Skin of body (tissue), 3 donors: ENCODE measurements at places on chromosomes 7 and 10.
A peak's percentile ranks its signal among the peaks of the same experiment; 100 is the strongest.

GRCh38 chr7:45691155-45691656 is 117.0 kb downstream of the ADCY1 start:
- DNase-seq, result no peak

- DNase-seq, result no peak
These were observed 17.3 kb downstream of the CLRN3 start for GRCh38 chr10:127875449-127875765.

GRCh38 chr7:75579899-75580298 is 87.8 kb downstream of the SPDYE5 start:
- no peak for DNase-seq

DNA sequence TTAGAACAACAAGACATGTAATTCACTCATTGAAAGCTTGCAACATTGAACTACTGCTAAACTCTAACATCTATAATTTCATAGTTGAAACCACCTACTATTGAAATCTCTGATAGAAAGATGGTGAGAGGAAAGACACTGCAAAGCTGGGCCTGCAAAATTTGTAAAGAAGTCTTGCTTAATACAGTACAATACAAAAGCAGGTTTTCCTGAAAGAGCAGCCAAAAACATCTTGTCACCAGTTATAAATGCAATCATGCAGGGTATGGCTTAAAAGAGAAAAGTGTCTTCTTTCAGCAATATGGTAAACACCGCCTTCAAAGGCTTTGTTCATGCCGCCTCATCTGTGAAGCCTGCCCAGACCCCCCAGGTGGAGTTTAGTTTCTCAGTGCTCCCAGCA is 109.2 kb downstream of the ANK3 start:
- no peak for DNase-seq

- no peak for DNase-seq
These were observed 454.8 kb downstream of the KCNMA1 start for GRCh38 chr10:77182803-77183202.

- no peak for DNase-seq
These were observed 631 bp downstream of the SUPV3L1 start for GRCh38 chr10:69180525-69181204.

DNA sequence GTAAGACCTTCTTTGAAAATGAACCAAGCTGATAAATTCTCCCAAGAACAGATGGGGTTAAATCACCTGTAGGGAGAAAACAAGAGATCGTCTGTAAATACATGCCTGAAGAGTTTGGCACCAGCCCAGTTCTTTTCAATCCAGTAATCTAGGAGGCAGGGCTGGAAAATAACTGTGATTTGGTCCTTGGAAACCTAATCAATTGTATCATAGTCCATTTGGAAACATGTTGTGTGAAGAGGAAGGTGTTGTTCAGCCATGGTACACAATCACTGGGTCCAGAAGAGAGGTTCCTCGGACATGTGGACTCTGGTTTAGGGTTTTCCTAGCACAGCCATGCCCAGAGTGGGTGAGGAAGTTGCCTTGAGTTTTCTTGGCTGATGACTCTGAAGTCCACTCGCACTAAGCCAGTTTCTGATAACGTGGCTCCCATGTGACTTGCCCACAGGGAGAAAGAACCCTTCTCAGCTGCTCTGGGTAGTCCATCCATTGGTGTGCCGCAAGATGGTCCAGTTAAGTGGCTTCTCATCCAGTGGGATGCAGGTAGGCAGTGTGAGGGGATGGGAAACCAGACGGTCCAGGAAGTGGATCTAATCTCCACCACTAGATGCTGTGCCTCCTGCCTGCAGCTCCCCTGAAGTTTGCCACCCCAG is 5.1 kb downstream of the BLNK start:
- no peak for DNase-seq

- no peak for DNase-seq
These were observed 27.3 kb upstream of the SFRP5 start for GRCh38 chr10:97798958-97799610.

GRCh38 chr7:111730476-111731300 is 168.4 kb upstream of the IMMP2L start:
- DNase-seq, result peak; percentile 28

DNA sequence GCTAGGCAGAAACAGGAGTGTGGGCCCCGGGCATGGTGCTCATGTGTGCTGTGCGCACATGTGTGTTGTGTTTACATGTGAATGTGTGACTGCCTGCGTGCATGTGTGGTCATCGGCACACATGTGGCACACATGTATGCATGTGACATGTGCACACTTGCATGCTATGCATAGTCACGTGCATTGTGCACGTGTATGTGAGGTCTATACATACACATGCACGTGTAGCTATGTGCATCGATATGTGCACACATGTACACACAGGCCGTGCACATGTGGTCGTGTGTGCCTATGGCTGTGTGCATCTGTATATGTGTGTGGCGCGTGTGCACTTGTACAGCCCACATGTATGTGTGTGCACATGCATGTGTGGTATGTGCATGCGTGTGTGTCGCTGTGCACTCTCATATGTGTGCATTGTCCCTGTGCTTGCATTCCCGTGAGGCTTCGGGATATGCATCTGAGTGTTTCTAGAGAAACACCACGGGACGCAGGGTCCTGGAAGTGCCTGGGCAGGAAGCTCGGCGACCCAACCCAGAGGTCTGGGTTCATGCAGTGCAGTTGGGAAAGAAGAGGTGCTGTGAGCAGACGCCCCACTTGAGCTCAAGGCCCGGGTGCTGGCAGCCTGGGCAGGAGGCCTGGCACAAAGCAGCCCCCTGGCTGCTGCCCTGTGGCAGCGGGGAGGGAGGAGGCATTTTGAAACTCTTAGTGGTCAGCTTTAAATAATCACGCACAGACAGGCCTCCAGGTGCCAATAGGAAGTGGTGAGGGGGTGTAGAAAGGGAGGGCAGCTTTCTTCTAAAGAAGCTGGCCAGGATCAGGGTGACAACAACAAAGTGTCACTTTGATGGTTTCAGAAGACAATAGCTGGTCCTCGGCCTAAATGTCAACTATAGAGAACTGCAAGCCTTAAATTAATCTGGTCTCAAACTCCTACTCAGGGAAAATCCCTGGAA is 410.0 kb upstream of the MGMT start:
- DNase-seq, result no peak

DNA sequence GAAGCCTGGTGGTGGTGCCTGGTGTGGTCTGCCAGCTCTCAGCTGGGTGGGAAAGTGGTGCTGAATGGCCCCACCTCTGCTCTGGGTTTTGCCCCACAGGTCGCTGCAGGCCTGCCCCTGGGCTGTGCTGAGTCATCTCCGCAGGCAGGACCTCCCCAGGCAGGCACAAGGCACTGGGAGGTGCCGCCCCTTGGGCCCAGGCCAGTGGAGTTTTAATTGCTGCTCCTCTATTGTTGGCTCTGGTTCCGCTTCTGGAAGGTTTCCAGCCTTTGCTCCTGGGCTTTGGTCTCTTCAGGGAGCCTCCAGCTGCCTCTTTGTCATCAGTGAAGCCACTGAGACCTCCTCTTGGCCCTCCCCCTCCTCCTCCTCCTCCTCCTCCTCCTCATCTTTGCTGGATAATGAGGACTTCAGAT is 180.3 kb upstream of the GRB10 start:
- no peak for DNase-seq

DNA sequence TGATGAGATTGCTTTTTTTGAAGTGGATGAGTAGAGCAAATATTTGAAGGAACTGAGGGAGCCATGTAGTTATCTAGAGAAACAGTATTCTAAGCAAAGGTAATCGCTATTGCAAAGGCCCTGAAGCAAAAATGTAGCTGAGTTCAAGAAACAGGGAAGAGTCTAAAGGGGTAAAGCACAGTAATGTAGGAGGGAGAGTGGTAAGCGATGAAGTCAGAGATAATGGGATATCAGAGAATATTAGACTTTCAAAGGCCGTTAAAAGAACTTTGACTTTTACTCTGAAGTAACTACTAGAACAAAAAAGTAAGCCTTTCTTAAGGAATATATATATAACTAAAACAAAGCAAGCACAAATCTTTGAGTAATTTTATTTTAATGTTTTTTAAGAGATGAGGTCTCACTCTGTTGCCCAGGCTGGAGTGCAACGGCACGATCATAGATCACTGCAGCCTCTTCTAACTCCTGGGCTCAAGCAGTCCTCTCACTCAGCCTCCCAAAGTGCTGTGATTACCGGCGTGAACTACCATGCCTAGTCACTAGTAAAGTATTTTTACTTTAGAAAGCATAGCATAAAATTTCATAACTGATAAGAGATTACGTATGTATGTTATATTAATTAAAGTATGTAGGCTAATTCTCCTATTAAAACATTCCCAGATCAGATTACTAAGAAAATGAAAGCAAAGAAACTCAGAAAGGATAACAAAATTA is 61.7 kb upstream of the OIT3 start:
- no peak for DNase-seq

GRCh38 chr10:21194510-21194993 is 297.4 kb upstream of the NEBL start:
- DNase-seq, result no peak

DNA sequence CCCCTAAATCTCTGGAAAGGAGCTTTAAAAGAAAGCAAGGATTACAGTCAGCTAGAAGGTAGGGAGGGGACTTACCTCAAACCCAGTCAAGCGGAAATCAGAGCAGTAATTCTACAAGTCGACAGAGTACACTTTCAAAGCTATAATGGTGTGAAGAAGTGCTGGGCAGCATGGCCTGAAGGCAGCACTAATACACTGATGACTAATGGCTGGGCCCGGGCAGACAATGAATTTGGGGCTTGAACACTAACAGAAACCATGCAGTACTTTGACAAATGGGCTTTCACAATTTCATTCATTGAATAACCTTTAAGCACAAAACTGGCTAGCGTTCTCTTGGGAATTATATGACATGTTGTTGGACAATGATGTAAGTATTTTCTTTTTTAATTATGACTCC is 4.7 kb downstream of the GLI3 start:
- DNase-seq, result no peak

- DNase-seq, result no peak
These were observed 119.1 kb downstream of the PFKFB3 start for GRCh38 chr10:6321880-6322279.
